ENCODE measurements at places on chromosomes 2 and 18. TPM values are rescaled to one million over a fixed set of nuclear protein-coding genes. Genes with fewer than 3 reads are reported as not detected.
A peak's percentile ranks its signal among the peaks of the same experiment; 100 is the strongest.

DNA sequence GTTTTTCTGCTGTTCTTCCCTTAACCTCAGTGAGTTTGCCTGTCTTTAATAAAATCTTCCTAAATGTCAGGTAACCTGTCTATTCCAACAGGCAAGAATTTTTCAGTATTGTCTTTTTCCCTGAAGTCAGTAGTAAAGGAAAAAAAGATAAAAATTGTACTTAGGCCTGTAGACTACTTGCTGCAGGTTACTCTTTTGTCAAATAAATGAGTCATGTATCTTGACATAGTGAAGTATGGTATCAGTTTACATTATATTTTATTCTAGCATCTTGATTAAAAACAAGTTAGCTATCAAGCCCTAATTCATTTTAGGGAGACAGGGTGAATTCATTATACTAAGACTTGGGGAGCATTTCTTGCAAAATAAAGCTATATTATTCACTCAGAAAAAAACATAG, 59.8 kb downstream of the ITGA4 start:
- DNase-seq, result no peak

The MC5R gene
- not detected for total RNA-seq

DNA sequence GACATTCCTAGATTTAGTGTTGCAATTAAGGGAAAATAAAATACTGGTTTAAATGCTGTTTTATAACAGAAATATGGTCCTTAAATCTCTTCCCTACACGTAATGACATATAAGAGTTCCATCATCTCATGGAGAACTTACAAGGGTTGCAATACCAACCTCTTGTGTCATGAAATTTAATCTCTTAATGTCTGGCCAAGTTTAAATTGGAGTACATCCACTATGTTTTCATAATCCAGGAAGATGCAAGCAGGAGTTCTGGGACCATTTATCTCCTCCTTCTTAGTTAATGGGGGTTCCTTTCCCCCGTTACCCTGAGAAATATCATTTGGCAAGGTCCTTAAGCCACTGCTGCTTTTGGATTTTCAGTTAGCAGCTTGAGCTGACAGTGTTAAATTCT, 126.0 kb upstream of the ACVR2A start:
- no peak for DNase-seq

- no peak for DNase-seq
Measured at GRCh38 chr2:214960677-214961076, 151.2 kb upstream of the BARD1 start.

The ARMC9 gene
- 4.0 TPM for total RNA-seq

DNA sequence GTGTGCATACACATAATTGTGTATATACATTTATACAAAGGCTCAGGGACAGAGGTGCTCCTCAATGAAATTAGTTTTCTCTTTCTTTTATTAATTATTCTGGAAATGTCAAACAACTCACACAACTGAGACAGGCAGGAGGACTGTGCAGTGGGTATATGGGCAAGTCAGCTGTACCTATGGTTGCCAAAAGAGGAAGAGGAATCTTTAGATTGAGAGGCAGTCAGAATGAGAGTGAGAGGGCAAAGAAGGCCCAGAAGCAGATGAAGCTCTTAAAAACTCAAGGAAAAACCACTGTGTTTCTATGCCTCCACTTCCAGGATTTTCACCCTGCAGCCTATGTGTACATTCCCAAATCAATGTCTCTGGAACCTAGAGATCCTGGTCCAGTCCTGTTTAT, 79.1 kb downstream of the CACNB4 start:
- DNase-seq, result no peak

- peak; percentile 71 for DNase-seq
Measured at GRCh38 chr18:74551936-74552555, 17.7 kb downstream of the CNDP1 start.

DNA sequence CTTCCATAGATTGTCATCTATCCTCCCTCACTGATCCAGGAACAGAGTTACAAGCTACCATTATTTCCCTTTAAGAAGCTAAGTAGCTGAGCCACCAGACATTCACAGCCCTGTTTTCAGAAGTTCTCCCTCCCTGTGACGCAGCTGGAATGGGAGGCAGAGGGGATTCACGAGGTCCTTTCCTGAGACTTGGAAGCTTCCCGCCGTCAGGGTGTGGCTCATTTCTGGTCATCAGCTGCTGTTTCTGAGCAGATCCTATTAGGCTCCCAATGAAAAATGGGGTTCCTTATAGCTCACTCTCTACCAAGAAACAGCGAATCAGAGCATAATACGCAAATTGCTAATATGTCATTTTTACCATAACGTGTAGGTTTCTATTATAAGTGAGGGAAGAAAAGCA, 559.3 kb upstream of the ID2 start:
- DNase-seq, result no peak

GRCh38 chr2:157364257-157364974, 38.8 kb upstream of the ERMN start:
- no peak for DNase-seq

GRCh38 chr2:10038123-10038522, 5.2 kb upstream of the KLF11 start:
- DNase-seq, result no peak

GRCh38 chr2:11676640-11677039, 6.6 kb upstream of the NTSR2 start:
- no peak for DNase-seq

GRCh38 chr2:237759176-237759575, 39.4 kb upstream of the RBM44 start:
- DNase-seq, result no peak

- DNase-seq, result no peak
Measured at GRCh38 chr2:8694737-8695136, 12.9 kb downstream of the ID2 start.

- DNase-seq, result no peak
Measured at GRCh38 chr2:156087875-156088274, 244.6 kb downstream of the NR4A2 start.

The SOWAHC gene
- total RNA-seq, result 0.34 TPM

GRCh38 chr2:167181134-167181533, 292.9 kb downstream of the XIRP2 start:
- DNase-seq, result no peak

GRCh38 chr18:9287036-9287435, 47.5 kb upstream of the TWSG1 start:
- no peak for DNase-seq

DNA sequence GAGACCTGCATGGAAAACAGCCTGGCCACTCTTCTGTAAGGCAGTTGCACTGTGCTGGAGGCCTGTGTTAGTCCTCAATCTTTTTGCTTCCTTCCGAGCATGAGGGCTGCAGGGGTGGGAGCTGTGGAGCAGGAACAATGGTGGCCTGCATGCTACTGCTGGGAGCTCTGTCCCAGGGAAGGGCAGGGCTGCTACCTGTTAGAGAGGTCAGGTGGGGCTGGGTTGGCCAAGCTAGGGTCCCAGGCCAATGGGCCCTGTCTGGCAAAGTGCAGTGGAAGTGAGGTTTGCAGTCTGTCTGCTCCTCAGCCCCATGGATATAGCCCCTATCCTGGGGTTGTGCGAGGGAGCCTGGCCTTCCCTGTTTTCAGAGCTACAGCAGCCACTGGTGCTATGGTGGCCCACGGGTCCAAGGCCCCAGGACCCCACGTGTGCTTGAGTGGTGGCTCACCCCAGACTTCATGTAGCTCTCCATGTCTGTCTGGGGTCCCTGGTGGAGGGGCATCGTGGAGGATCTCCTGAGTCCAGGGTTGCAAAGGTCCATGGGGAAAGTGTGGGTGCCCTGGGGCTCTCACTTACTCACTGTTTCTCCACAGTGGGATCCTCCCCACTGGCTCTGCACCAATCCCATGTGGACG, 1212.6 kb upstream of the NXPH2 start:
- DNase-seq, result no peak

GRCh38 chr2:148306027-148306426, 285.1 kb downstream of the MBD5 start:
- no peak for DNase-seq

The TM4SF20 gene
- total RNA-seq, result not detected

DNA sequence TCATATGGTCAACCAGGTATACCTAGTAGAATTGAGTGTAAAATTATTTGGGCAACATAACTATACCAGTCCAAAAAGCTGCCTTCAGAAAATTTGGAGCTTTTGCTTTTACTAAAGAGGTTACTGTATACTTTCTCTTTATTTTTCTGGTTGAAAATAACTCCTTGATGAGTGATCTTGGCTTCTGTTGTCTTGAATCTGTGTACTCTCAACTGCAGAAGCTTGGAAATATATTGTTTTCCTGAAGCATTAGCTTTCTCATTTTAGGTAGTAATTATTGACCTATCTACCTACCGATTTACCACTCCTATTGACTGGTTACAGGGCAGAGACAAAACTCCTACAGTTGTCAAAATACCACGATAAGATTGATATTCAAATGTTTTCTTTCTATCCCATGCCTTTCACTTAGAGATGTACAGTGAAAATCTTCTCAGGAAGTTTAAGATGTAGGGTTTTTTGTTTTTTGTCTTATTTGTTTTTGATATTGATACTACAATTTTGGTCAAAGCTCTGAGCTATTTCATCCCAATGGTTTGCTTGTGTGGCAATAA, 35.7 kb upstream of the DLX1 start:
- DNase-seq, result no peak

DNA sequence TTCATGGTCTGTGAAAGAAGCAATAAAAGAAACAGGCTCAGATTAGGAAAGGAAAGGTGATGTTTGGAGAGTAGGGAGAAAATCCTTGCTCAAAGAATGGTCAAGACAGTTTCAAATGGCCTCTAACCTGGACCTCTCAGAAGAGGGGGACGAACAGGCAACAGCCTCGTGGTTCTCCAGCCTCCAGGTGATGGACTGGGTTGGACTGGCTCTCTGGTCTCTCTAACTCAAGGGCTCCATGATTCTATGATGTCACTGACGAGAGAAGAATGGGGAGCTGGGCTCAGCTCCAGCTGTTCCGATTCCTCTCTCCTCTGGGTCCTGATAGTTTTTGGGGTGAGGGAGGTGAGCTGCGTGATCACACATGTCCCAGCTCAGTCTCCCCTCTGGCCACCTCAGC, at the start of gene C2orf74:
Gene C2orf74 (plus strand): TSS at position 301 of the 400 bp plus-strand sequence. CDS start 327 bp downstream, outside the sequence.
- no peak for DNase-seq

DNA sequence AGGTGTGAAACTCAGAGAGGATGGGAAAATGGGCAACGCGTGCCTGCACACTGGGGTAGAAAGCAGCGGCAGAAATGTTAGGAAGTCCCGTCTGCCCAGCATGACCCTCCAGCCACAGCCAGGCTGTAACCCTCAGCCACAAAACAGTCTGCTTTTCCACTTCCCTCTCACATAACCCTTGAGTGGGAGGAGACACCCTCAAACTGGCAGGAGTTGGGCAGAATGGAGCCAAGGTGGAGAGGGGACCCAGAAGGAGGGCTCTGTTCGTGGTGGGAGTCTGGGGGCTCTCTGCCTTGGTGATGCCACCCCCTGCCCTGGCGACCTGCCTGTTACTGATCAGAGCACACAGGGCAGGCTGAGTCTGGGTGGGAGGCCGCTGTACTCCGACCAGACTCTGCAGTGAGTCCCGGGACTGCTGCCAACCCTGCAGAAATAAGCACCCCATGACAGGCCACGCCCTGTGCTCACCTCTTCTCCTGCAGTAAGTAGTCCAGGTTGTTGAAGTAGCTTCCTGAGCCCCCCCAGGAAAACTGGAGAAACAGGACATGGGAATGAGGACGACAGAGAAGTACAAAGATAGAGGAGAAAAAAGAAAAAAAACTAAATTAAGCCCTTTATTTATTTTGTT, 16.0 kb downstream of the FAM178B start:
- DNase-seq, result no peak

The SERPINB10 gene
- total RNA-seq, result not detected

DNA sequence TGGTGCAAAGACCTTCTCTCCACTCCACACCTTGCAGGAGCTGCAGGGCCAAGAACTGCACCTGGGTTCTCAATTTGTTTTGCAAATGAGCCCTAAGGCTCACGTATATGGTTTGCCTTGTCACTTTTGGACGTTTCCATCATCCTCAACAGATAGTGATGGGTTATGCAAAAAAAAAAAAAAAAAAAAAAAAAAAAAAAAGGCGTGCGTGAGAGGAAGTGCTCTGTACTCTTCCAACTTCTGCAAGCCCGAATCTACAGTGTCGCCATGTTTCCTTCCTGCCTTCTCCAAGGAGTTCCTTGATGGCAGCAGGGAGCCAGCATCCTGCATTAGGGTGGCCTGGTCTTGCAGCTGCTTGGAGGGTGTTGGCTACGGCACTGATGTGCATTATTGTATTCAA, 4.0 kb upstream of the INHBB start:
- DNase-seq, result no peak

GRCh38 chr2:16386031-16386430, 279.6 kb downstream of the CYRIA start:
- DNase-seq, result no peak

- no peak for DNase-seq
Measured at GRCh38 chr18:75256376-75256775, 45.8 kb downstream of the TSHZ1 start.

The CNDP1 gene
- 0.32 TPM for total RNA-seq

DNA sequence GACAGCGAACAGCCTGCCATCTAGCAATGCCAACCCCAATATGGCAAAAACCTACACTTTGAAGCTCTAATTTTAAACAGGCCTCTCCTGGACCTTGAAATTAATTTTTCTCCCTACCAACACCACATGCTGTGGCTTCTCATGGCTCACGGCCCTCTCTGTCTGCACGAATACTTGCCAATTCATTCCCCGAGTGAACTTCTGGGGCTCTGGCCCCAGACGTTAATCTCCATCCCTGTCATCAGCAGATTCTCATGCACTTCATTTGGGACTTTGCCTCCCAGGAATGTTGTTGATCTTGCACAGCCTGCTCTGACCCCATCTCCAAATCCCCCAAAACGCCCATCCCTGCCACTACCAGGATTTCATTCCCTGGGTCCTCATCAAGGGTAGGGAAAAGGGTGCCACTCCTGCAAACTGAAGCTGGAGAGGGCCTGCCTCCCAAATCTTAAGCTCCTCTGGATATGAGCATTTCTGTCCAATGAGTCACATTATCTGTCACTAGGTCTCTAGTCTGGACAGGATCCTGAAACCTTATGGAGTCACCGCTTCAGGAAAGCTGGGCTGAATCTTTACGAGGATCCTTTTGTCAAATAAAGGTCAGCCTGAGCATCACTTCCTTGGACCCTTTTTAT, 10.4 kb downstream of the FIGLA start:
- DNase-seq, result no peak

The WIPF1 gene
- 138 TPM for total RNA-seq

- DNase-seq, result no peak
Measured at GRCh38 chr2:54597153-54597848, 126.2 kb upstream of the EML6 start.

The DSG1 gene
- total RNA-seq, result not detected

DNA sequence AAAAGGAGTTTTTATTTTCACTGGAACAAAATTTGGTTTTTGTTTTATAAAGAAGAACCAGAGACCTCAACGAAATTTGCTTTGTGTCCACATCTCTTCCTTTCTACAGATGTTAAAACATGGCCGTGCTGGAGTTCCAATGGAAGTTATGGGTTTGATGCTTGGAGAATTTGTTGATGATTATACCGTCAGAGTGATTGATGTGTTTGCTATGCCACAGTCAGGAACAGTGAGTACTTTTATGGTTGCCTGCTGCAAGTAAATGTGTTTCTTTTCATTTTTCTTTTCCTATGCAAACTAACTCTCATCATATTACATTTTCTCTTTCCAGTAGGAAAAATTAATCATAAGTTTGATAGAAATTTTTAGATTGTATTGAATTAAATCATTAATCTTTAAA, 48.4 kb upstream of the TBR1 start:
- DNase-seq, result no peak

The ITGA4 gene
- total RNA-seq, result 27.2 TPM

- no peak for DNase-seq
Measured at GRCh38 chr18:77571743-77572142, 322.1 kb downstream of the GALR1 start.
